ENCODE measurements at places on chromosomes 7 and 10. TPM values are rescaled to one million over a fixed set of nuclear protein-coding genes. Genes with fewer than 3 reads are reported as not detected.
A peak's percentile ranks its signal among the peaks of the same experiment; 100 is the strongest.

Gene LRRC4
- total RNA-seq = 0.33 TPM

Gene RAMP3
- total RNA-seq = 103 TPM

Gene ACTL6B
- total RNA-seq = not detected

Gene HGF
- 8.6 TPM for total RNA-seq

Gene POU6F2
- not detected for total RNA-seq

Gene EIF5AL1
- under 0.01 TPM for total RNA-seq

Gene BMPER
- 2.0 TPM for total RNA-seq

Gene SUN3
- not detected for total RNA-seq

Gene PRLHR
- not detected for total RNA-seq

Gene CYP2C19
- total RNA-seq = not detected

Gene ELFN1
- 0.96 TPM for total RNA-seq

Gene TMEM176A
- total RNA-seq = 66.5 TPM

Gene SSC4D
- total RNA-seq = not detected

DNA sequence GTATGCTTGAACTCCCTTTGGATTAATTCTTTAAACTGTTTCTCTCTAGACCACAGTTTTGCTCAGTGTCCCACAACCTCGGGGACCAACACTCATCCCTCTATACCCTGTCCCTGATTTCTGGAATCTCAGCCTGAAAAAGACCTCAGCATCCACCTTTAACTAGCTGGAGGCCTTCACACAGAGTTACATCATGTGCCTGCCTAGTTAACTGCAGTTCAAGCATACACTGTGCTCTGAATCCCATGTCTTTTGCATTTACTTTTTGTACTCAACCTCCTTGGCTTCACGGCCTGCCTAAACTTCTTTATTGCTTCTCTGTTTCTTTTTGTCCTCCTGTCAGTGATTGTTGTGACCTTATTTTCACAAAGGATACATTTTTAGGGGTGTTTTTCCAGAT, 66.7 kb downstream of the PRKG1 start:
- no peaks in the 10 kb centered on the region for H3K36me3 ChIP-seq
- no peak overlapping the region for H3K4me3 ChIP-seq
- H3K27ac ChIP-seq = no peak overlapping the region
- H3K4me1 ChIP-seq = no peaks in the 10 kb centered on the region
- no peak for DNase-seq

GRCh38 chr10:94264085-94264484, 98.7 kb downstream of the NOC3L start:
- no peaks in the 10 kb centered on the region for H3K27me3 ChIP-seq
- no peak overlapping the region for H3K4me3 ChIP-seq
- no peak overlapping the region for H3K27ac ChIP-seq

- no peak overlapping the region for H3K4me3 ChIP-seq
- no peak for DNase-seq
- H3K36me3 ChIP-seq = no peaks in the 10 kb centered on the region
- no peaks in the 10 kb centered on the region for H3K27me3 ChIP-seq
Observed at GRCh38 chr10:32905466-32905865, 52.6 kb downstream of the ITGB1 start.

GRCh38 chr10:83607959-83608745, 531.2 kb upstream of the GHITM start:
- H3K4me1 ChIP-seq = no peaks in the 10 kb centered on the region
- no peaks in the 10 kb centered on the region for H3K36me3 ChIP-seq
- H3K27me3 ChIP-seq = no peaks in the 10 kb centered on the region
- H3K4me3 ChIP-seq = no peak overlapping the region
- no peak for DNase-seq

DNA sequence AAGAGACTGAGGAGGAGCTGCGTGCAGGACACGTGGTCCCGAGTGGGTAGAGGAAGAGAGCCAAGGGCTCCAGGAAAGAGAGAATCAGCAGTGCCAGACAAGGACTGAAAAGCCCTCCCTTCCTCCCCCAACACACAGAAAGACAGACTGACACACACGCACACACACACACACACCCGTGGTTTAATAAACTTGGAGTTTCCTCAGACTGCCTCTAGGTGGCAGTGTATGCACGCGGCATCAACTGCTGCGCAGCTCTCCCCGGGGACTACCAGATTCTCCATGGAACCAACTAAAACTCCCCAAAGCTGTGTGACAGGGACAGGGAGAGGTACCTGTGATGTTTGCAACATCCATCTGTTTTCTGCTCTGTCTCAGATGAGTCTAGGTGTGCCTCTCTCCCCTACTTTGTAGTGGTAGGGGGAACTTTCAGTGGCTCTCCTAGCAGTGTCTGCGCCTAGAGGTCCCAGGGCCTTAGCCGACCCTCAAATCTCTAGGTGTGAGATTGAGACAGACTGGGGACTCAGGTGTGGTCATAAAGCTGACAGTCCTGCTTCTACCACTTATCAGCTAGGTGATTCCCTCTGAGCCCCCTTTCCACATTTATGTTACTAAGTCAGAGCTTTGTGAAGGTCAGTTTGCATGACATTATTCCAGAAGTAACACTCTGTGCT, 9.3 kb upstream of the TSPAN14 start:
- no peak overlapping the region for H3K4me3 ChIP-seq
- no peak for DNase-seq
- H3K4me1 ChIP-seq = no peaks in the 10 kb centered on the region
- H3K27me3 ChIP-seq = no peaks in the 10 kb centered on the region
- peak overlapping the region; percentile 43 for H3K27ac ChIP-seq

DNA sequence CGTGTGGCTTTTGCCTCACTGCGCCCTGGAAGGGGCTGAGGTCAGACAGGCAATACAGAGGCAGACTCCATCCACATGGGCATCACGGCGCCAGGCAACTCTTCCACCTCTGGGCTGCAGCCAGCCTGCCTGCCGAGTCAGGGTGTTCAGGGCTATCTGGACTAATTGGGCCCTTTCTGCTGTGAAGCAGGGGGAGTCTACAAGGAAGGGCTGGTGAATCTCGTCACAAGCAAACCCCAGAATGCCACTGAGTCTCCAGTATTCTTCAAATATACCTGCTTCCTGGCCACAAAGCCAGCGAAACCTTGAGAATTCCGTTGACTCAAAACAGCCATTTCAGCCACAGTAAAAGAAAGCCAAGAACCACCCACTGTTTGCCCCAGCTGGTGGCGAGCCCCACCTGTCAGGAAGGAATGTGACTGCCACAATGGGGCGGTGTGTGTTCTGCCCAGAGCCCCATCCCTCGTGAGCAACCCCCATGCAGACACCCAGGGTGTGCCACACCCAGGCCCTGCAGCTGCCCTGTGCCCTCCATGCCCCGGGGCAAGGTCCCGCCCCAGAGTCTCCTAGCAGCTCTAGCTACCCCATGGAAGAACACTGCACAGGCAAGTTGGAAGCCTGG, 117.3 kb downstream of the FAM53B start:
- no peaks in the 10 kb centered on the region for H3K36me3 ChIP-seq
- H3K27ac ChIP-seq = peak overlapping the region; percentile 46
- no peak overlapping the region for H3K4me3 ChIP-seq
- no peaks in the 10 kb centered on the region for H3K27me3 ChIP-seq

- no peaks in the 10 kb centered on the region for H3K27me3 ChIP-seq
Observed at GRCh38 chr10:93701866-93702209, 554 bp downstream of the FRA10AC1 start.

- no peak overlapping the region for H3K4me3 ChIP-seq
- H3K4me1 ChIP-seq = no peaks in the 10 kb centered on the region
- H3K36me3 ChIP-seq = no peaks in the 10 kb centered on the region
Observed at GRCh38 chr7:30159163-30159562, 24.4 kb downstream of the MTURN start.

DNA sequence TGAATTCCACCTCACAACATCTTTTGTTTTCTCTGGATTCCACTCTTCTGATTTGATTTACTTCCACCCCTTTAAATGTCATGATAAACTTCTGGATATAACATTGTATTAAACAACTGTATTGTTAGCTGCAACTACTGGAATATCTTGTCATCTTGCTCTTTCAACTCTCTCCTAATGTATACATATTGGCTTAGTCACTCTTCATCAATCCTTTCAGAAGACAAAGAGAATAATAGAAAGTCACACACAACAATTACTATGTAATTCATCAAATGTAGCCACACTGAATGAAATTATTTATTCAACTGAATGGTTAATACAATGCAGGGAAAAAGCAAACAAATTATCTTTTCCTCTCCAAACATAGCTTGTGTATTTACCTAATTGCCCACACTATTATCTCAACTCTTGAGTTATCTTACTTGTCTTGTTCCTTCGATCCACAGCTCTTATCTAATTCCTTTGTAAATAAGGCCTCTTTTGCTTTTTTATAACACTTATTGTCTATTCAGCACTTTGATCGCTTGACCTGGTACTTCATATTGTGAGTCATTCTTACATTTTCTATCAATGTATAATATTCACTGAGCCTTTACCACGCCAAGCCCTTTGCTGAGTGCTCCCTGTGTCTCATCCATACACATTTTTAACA, 16.7 kb downstream of the SEMA3A start:
- H3K36me3 ChIP-seq = no peaks in the 10 kb centered on the region
- H3K4me3 ChIP-seq = no peak overlapping the region
- no peaks in the 10 kb centered on the region for H3K27me3 ChIP-seq
- no peak for DNase-seq

GRCh38 chr7:44518761-44519160, 22.4 kb downstream of the NPC1L1 start:
- H3K27ac ChIP-seq = no peak overlapping the region
- H3K27me3 ChIP-seq = no peaks in the 10 kb centered on the region
- H3K4me1 ChIP-seq = no peaks in the 10 kb centered on the region
- H3K36me3 ChIP-seq = no peaks in the 10 kb centered on the region
- no peak overlapping the region for H3K4me3 ChIP-seq

- no peaks in the 10 kb centered on the region for H3K36me3 ChIP-seq
- H3K4me1 ChIP-seq = no peaks in the 10 kb centered on the region
- H3K27ac ChIP-seq = no peak overlapping the region
- H3K27me3 ChIP-seq = no peaks in the 10 kb centered on the region
- DNase-seq = no peak
Observed at GRCh38 chr7:101990811-101991418, 173.5 kb downstream of the CUX1 start.

GRCh38 chr10:91713461-91714072, 80.7 kb upstream of the PPP1R3C start:
- H3K27ac ChIP-seq = no peak overlapping the region
- H3K36me3 ChIP-seq = no peaks in the 10 kb centered on the region
- no peak overlapping the region for H3K4me3 ChIP-seq
- no peaks in the 10 kb centered on the region for H3K4me1 ChIP-seq
- no peaks in the 10 kb centered on the region for H3K27me3 ChIP-seq

- H3K27me3 ChIP-seq = no peaks in the 10 kb centered on the region
- no peaks in the 10 kb centered on the region for H3K36me3 ChIP-seq
- no peak overlapping the region for H3K4me3 ChIP-seq
- DNase-seq = no peak
- no peak overlapping the region for H3K27ac ChIP-seq
Observed at GRCh38 chr7:75654855-75655254, 83.9 kb downstream of the HIP1 start.

DNA sequence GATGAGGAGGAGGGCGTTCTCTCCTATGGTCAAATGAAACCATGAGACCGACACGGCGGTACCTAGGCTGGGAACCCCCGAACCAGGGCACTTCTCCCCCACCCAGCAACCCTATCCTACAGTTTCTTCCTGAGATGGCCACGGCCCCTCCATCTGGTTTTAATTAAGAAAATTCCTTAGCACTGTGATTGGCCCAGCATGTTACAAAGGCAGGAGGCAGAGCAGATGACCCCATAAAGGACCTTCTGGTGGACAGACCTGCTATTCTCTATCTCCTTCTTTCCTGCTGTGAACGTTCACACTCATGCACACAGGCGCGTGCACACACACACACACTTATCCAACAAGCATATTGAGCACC, 129.4 kb downstream of the RGS10 start:
- H3K27me3 ChIP-seq = no peaks in the 10 kb centered on the region
- H3K4me3 ChIP-seq = no peak overlapping the region
- no peaks in the 10 kb centered on the region for H3K36me3 ChIP-seq

DNA sequence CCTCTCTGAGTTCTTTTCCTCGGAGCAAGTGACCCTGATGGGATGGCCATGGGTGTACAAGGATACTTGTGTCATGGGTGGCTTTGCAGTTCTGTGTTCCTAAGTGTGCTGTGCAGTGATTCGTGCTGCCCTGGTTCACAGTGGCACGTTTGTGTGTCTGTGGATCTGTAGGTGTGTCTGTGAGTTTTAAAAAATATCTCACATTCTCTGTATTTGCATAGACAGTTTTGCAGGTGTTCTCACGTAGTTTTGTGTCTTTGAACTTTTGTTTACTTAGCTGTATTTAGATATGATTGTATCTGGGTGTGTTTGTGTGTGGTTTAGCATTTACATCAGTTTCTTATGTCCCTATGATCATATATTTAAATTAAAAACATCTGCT, 3.7 kb downstream of the ZNF775 start:
- no peaks in the 10 kb centered on the region for H3K27me3 ChIP-seq
- peak overlapping the region; percentile 72 for H3K27ac ChIP-seq
- H3K36me3 ChIP-seq = no peaks in the 10 kb centered on the region
- no peak for DNase-seq

DNA sequence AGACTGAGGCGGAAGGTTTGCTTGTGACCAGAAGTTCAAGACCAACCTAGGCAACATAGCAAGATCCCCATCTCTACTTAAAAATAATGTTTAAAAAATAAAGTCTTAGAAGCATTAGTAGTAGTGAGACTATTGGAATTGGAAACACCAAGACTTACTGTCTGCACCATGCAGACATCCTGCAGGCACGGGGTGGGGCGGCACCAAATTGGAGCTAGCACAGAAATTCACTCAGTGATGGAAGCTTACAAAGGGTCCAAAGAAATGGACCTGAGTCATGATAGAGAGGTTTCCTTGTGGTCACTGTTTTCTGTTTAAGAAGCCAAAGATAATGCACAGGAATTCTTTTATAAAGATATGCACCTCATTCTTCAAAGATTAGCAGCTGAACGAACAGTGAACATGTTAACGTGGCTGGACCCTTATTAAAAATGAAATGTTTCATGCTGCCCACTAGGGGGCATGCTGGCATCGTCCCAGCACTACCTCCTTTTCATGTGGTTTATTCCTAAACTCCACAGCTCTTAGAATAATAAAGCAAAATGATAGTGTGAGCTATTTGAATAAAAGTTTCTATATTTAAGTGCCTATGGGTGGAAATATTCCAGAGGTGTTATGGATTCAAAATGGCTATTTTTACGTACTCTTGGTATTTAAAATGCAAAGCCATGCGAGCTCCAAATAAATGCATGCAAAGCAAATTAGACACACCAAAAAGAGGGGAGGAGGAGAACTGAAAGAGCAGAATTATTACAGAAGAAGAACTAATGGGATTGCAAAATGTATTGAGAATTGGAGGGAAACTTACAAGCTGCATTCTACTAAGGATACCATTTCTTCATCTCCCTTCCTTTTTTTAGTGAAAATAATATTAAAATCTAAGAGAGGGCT, 28.6 kb downstream of the PDSS1 start:
- no peak overlapping the region for H3K27ac ChIP-seq
- no peak overlapping the region for H3K4me3 ChIP-seq
- no peak for DNase-seq

GRCh38 chr10:73771722-73772280, 10.0 kb upstream of the CHCHD1 start:
- no peaks in the 10 kb centered on the region for H3K36me3 ChIP-seq
- peak overlapping the region; percentile 100 for H3K27ac ChIP-seq
- no peaks in the 10 kb centered on the region for H3K27me3 ChIP-seq
- DNase-seq = no peak

GRCh38 chr10:12041766-12042408, 722 bp downstream of the UPF2 start:
- no peaks in the 10 kb centered on the region for H3K36me3 ChIP-seq
- H3K27me3 ChIP-seq = no peaks in the 10 kb centered on the region
- H3K27ac ChIP-seq = peak overlapping the region; percentile 98
- no peak for DNase-seq

- no peaks in the 10 kb centered on the region for H3K36me3 ChIP-seq
- peak within 1 kb of the TSS; percentile 77 for H3K27ac ChIP-seq
- H3K4me3 ChIP-seq = peak within 1 kb of the TSS; percentile 50
- H3K27me3 ChIP-seq = no peaks in the 10 kb centered on the region
Observed at GRCh38 chr10:96271016-96271815, at the start of gene BLNK. TSS of gene BLNK (minus strand) at chr10:96271569. CDS start at chr10:96271398, 171 bp downstream.

All from breast epithelium (tissue), 4 donors.